Activated CD8-positive, alpha-beta memory T cell treated with anti-CD3 and anti-CD28 coated beads for 24 hours (primary cell): ENCODE measurements at places on chromosomes 13 and 19.

- no peak for DNase-seq
Observed at GRCh38 chr13:28459911-28460310, 35.0 kb downstream of the FLT1 start.

- DNase-seq, result no peak
Observed at GRCh38 chr19:14371301-14371821, 9.9 kb upstream of the ADGRE5 start.

- no peak for DNase-seq
Observed at GRCh38 chr13:104143760-104144416, 1077.7 kb upstream of the SLC10A2 start.

GRCh38 chr19:11872624-11873023 lies 15.0 kb upstream of the ZNF69 start:
- no peak for DNase-seq

DNA sequence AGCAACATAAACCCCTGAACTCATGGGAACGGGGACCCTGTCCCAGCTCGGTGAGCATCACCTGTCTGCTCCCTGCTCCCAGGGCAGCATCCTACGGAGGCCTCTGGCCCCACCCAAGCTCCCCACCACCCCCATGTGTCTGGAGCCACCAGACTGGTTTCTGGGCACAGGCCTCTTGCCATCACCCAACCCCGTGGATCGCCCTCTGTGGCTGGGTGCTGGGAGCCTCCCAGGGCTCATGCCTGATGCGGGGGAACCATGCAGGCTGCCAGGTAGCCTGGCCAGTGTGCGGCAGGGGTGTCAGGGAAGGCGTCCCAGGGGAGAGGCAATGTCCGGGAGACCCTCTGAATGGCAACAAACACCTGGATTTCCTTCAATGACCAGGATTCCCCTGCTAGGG lies 2.7 kb downstream of the MICOS13 start:
- DNase-seq, result no peak
